Posterior cingulate gyrus (tissue), 11 donors: ENCODE measurements at places on chromosomes 1 and 21.

DNA sequence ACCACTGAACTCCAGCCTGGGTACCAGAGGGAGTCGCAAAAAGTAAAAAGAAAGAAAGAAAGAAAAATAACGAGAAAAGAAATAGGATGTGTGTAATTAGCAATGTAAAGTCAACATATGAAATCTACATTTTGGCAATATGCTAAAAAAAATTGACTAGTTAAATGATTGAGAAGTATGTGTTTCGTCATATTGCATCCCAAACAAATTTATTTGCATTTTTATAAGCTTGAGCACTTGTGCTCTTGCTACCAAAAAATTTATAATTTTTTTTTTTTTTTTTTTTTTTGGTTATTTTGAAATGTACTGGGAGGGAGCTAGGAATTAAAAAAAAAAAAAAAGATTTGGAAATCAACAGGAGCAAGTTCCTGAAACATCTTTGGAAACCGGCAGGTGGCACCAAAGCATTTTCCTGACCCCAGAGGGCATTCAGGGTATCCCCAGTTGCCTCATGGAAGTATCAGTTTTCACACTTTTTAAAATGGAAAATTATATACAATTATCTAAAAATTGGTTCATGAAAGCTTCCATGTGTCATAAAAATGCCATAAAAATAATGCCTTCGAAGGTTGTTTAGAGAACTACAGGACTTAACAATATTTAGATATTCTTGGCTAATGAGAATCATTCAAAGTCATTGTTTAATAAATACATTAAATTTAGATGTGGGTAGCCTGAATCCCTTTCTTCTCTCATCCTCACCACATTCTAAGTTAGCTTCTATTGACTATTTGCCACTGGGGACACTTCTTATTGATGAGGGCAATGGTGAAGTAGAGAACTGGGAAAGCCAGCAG lies 4.8 kb upstream of the HEATR1 start:
- DNase-seq = peak; percentile 65

DNA sequence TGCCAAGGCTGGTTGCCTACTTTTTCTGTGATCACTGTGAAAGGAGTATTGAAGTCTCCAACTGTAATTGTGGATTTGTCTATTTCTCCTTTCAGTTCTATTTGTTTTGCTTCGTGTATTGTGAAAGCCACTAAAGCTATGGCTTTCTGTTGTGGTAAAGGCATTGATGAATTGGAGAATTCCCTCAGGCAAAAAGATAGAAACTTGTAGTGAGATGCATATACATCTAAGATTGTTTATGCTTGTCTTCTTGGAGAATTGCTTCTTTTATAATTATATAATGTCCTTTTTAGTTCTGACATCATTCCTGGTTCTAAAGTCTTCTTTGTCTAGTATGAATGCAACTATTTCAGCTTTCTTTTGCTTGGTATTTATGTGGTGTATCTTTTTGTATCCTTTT lies 36.8 kb downstream of the SWT1 start:
- DNase-seq = no peak

GRCh38 chr1:47205918-47206317 lies 16.1 kb upstream of the PDZK1IP1 start:
- DNase-seq = no peak

GRCh38 chr21:36347278-36347961 lies 27.4 kb downstream of the MORC3 start:
- DNase-seq = no peak

- no peak for DNase-seq
These were observed 166.2 kb downstream of the CLIC6 start for GRCh38 chr21:34834852-34835501.

GRCh38 chr1:206898089-206898914 lies 1.1 kb downstream of the IL24 start:
- no peak for DNase-seq

- no peak for DNase-seq
These were observed 23.8 kb downstream of the RPS27 start for GRCh38 chr1:154014154-154014907.

DNA sequence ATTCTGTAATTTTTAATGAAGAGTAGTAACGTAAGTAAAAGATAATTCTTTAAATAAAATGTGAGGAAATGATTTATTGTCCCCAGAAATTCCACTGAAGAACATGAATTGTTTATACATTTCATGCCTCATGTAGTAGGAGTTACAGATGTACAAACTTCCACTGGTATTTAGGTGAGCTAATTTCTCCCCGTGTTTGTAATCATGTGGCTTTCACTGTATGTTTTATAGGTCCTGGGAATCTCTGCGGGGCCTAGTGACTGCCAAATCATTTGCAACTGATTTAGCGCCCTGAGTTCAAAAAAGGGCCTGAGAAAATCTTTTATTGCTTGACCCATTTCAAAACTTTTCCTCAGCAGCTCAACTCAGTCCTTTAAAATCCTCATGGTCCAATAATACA lies 30.5 kb upstream of the FASLG start:
- no peak for DNase-seq

GRCh38 chr1:98344731-98345130 lies 316.8 kb upstream of the SNX7 start:
- no peak for DNase-seq

- no peak for DNase-seq
These were observed 2.2 kb downstream of the PTGFRN start for GRCh38 chr1:116911779-116912469.

GRCh38 chr1:68506386-68506785 lies 9.5 kb upstream of the DEPDC1 start:
- no peak for DNase-seq

GRCh38 chr1:36961062-36961615 lies 73.2 kb downstream of the GRIK3 start:
- no peak for DNase-seq

DNA sequence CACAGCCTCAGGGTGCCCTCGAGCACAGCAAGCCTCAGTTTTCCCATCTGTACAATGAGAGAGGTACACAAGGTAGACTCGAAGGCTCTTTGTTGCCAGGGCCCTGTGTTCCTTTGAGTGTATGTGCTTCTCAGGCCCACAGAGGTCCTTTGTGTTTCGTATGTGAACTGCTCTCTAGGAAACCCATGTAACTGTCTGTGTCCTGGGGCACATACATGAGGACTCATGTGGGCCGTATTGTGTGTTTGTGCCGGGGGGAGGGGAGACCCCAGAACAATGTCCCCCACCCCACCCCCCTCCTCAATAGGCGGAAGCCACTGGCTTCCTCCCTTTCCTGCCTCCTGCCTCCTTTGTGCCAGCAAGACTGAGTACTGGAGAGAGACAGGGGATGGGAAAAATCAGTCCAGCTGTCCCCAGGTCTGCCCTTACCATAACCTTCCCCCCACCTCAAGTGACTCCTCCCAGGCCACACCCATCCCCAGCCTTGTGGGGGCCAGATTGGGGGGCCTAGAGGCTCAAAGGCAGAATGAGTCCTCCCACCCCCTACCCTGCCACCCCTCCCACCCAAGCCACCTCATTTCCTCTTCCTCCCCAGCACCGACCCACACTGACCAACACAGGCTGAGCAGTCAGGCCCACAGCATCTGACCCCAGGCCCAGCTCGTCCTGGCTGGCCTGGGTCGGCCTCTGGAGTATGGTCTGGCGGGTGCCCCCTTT lies at the start of gene TIE1:
Gene TIE1, plus strand, starts transcription at position 605 of the 717 bp plus-strand sequence. Its CDS starts 90 bp downstream, at position 695.
- peak; percentile 49 for DNase-seq

DNA sequence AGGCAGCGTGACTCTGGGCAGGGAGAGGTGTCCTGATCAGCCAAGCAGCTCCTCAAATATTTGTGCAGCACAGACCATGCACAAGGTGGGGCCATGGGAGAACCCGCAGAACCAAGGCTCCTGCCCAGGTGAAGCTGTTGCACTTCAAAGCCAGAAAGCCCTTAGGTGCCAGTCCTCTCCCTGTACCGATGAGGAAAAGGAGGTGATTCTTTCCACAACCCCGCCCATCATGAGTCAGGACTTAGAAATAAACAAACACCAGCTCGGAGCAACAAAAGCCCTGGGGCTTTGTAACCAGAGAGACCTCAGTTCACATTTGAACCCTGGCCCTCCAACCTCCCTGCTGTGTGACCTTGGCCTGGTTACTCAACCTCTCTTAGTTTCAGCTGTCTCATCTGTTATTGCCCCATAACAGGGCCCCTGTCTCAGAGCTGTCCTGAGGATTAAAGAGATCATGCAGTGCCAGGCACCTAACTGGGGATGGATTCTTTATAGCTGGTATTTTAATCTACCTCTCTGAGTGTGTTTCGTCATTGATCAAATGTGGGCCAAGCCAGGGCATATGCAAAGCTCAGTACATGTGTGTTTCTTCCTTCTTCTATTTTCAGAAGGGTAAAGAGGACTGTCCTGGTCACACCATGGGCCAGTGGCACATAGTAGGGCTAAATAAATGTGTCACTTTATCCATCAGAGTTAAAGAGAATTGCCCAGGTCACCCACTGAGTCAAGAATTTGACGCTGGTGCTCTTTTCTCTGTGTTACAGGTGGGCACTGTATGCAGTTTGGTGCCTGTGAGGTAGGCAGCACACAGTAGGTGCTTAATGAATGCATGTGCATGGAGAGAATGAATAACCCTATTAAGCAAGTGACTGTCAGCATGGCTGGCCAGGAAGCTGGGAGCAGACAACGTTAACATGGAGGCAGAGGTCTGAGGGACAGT lies 1.4 kb downstream of the LDLRAD1 start:
- no peak for DNase-seq

GRCh38 chr1:183461350-183461749 lies 10.9 kb upstream of the SMG7 start:
- DNase-seq = no peak

DNA sequence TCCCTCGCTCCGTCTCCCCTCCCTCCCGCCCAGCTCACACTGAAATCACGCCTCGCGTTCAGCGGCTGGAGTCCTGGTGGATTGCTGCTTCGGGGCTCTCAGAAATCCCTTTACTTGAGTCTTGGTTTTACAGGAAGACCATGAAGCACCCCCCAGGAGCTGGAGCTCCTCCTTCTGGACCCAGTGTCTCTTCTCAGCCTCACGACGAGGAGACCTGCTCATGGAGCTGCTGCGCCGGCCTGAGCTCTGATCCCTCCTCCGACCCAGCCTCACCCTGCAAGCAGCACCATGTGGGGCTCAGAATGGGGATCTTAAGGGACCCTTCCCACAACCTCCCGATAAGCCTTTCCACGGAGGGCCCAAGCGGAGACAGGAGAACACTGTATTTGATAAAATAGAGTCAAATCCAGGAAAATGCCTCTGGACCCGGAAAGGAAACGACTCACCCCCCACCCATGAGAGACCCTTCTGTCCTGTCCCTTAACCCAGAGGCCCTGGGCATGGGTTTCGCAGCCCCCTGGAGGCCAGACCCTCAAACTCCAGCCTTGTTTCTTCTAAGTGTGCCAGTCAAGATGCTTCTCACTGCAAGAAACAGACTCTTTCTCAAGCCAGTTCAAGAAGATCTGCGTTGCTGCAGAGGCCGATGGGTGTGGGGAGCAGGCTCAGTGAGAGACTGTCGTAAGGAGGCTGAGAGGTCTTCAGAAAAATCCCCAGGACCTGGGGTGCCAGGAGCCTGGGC lies 26.1 kb downstream of the PDE9A start:
- DNase-seq = peak; percentile 41

- no peak for DNase-seq
These were observed 1.2 kb downstream of the PTP4A2 start for GRCh38 chr1:31936981-31937299.

- no peak for DNase-seq
These were observed 245.0 kb upstream of the OLFM3 start for GRCh38 chr1:102241431-102242338.

DNA sequence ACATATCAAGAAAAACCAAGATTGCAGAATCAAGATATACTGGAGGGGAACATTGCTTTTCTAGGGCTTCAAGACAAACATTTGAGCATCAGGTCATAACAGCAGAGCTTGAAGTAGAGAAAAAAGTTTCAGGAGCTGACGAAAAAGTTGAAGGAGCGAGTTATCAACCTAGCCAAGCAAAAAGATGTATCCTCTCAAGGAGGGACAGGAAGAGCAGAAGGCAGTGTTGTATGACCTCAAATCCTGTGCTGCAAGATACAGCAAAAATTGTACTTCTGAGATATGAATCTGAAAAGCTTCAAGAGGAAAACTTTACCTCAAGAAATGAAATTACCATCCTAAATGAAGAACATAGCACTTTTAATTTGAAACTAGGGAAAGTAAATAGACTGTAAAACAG lies 153.1 kb downstream of the AK5 start:
- DNase-seq = no peak

DNA sequence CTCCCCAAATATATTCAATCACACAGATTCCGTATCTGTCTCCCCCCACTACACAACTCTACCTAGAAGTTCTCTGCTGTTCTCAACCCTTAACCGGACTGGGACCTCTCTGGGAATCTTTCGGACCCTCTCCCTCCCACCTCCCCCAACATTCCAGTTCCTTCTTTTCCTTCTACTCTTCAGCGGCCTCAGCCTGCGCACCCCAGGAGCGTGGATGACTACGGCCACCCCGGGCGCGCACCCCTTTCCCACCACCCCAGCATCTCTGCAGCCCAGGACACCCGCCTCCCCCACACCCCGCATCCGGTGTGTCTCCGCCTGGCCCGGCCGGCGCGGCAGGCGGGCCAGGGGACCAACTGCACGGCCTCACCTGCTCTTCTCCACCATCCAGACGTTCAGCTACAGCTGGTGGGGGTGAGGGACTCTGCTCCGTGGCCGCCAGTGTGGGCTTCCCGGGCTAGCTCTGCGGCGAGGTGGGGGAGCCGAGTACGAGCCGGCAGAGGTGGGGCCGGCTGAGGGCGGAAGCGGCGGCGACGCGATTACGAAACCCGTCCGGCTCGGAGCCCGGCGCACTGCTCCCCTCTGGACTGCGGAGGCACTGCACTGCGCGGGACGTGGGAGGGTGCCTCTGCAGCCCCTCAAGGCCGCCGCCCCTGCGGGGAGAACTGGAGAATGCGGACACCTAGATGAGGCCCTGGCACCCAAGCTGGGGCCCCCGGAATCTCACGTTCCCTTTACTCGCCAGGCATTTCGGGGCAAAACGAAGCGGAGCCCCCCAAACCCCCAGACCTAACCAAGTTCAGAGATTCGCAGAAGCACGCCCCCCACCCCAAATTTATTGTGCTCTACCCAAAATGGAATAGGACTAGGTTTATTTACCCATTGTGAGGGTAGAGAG lies at the start of gene CDC42SE1:
Gene CDC42SE1, minus strand, starts transcription at position 514 of the 898 bp plus-strand sequence. CDS start 3,892 bp downstream, outside the sequence.
- peak; percentile 67 for DNase-seq

- DNase-seq = no peak
These were observed 285.6 kb downstream of the CACNA1E start for GRCh38 chr1:181768930-181769280.

- DNase-seq = no peak
These were observed 30.5 kb downstream of the SIPA1L2 start for GRCh38 chr1:232599178-232600041.

- peak; percentile 81 for DNase-seq
These were observed 23.6 kb downstream of the PTPRU start for GRCh38 chr1:29259802-29260441.

DNA sequence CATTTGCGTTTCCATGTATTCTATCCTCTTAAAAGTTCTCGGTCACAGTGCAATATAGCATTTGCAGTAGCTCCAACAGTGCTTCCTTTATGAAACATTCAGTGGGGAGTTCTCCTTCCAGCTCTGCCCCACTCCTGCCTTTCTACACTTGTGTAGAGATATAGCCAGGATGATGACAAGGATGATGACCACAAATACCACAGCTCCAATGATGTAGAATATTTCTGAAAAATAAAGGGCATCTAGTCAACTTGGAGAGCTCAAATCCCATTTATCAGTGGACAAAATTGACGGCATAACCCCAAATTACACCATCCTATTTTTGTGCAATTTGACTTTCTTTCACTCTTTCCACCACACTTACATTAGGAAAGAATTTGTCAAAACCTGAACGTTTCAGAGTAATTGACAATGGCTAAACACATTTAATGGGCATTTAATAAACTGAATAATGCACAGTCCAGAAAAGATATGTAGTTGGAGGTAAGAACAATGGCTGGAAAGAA lies 11.1 kb downstream of the F3 start:
- no peak for DNase-seq
